CD4-positive, CD25-positive, alpha-beta regulatory T cell (primary cell): ENCODE measurements at places on chromosomes 4 and X. TPM values are rescaled to one million over a fixed set of nuclear protein-coding genes. Genes with fewer than 3 reads are reported as not detected.
A peak's percentile ranks its signal among the peaks of the same experiment; 100 is the strongest.

DNA sequence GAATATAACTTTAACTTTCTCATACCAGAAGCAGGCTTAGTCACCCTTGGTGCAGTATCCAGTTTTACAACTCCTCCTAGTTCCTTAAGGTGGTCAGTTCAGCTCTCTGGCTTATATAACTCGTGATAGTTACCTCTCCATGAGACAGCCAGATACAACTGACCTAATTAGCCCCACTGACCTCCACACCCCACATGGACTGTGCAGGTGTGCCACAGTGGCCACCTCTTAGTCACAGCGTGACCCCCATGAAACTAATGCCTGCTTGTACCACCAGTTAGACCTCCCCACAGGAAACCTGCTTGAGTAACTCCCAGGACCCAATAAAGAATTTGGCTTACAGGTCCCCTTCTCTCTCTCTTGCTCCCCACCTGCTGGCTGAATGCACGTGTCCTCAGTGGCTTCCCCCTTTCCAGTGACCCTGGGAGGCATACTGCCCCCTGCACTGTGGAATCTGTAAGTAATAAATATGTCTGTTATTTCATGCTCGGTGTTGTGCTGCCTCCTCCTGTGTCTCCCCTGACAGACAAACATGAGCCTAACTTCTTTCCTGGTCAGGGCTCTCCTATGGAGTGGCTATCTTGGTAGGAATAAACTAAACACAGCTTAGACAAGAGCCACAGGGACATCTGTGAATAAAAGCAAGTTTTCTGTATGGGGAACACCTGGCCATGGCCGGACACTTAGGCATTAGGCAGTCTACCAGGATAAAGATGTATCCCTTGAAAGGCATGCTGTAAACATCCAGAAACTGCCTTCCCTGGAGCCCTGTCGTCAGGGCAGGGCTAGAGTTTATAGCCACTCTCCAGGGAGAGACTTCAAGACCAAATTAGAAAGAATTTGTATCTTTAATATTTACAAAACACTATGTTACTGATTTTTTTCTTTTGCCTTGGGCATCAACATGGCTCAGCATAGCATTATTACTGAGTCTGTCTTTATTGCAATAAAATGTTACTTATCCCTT, 209.7 kb upstream of the BOD1L1 start:
- DNase-seq, result no peak

DNA sequence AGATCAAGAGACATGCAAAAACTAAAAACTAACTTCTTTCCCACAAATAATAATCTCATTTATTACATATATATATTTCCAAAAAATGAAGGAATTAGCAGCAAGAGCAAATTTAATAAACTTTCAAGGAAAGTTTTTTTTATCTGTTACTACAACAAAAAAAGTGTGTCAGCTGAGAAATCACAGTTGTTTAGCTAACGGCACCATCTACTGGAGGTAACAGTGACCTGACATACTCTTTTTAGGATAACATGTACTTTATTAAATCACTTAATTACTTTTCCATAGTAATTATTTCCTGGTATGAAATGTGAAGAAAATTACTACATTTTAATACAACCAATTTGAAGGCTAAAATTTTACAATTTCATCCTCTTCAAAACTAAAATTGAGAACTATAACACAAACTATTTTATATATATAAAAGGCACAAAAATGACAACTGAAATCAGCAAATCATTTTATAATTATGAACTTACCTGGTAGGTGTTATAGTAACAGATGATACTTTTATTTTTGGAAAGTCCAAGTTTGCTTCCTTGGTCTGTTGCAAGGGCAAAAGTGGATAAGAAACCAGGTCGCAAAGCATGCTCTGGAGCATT, 9.1 kb downstream of the LAMTOR3 start:
- DNase-seq, result peak; percentile 12

DNA sequence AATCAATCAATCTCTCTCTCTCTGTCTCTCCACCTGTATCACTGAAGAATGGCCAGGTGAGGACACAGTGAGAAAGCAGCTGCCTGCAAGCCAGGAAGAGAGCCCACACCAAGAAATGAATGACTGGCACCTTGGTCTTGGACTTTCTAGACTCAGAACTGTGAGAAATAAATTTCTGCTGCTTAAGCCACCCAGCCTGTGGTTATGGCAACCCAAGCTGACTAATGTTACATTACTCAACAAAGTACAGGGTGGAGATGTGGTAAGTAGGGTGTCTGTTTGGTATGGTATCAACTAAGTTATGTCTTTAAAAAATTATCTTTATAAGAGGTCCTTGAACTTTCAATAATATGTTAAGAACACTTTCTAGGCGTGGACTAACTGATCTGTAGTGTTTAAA, 159.3 kb downstream of the EPHA5 start:
- DNase-seq, result no peak

DNA sequence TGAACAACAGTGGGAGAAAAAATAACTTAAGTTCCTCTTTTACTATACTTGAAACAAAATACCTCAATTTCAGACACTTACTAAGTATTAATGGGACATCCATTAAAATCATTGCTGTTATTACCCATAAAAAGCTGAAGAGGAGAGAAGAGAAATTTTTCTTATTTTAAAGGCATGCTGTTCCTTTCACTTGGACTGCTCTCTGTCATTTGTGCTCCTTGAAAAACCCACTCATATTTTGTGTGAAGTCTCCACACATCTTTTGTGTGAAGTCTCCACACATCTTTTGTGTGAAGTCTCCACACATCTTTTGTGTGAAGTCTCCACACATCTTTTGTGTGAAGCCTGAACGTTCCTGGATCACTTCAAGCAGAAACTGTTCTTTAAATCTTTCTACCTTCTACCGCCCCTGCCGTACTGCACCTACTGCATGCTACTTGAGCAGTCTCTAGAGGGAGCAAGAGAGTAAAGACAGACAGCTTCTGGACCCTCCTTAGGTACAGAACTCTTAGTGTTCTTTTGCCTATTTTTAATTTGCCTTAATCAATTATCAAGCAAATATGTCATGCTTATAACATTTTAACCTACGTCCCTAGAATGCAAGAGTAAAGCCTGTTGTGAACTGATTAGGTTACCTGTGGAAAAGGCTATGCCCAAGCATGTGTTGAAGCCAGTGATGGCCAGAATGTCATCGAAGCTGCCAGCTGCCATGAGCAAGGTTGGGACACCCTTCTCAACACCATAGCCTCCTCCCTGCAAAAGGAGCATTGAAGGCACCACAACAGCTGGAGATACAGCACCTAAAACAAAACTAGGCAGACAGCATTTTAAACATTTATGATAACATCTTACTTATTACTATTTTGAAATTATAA, 27.1 kb upstream of the SLC9B1 start:
- peak; percentile 71 for DNase-seq

- no peak for DNase-seq
These were observed 85.9 kb upstream of the NKX1-1 start for GRCh38 chr4:1492142-1492457.

GRCh38 chr4:1746265-1746691, 25.0 kb downstream of the TACC3 start:
- peak; percentile 66 for DNase-seq

DNA sequence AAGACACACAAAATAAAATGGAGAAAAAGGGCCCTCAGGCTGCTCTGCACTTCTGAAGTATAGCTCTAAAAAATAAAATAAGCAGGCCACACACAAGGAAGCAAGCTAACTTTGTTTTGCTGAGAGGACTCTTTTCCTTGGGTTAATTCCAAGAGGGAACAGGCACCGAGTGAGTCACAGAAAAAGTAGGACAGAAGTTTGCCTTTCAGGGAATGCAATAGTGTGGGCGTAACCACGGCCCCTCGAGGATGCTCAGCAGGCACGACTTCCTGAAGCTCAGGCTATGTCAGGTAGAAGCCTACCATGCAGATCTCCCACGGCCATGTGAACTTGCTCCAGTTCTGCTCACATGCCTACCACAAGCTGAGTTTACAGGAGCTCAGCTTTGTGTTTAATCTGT, 22.1 kb downstream of the PPP1R2C start:
- DNase-seq, result no peak

GRCh38 chr4:4862665-4863482, 3.4 kb downstream of the MSX1 start:
- DNase-seq, result no peak

- DNase-seq, result no peak
These were observed 32.1 kb downstream of the TAPT1 start for GRCh38 chr4:16194214-16194613.

- DNase-seq, result no peak
These were observed 1.5 kb downstream of the BEND4 start for GRCh38 chr4:42150653-42151567.

- DNase-seq, result no peak
These were observed 37.2 kb downstream of the FRMD7 start for GRCh38 chrX:132090403-132091159.

DNA sequence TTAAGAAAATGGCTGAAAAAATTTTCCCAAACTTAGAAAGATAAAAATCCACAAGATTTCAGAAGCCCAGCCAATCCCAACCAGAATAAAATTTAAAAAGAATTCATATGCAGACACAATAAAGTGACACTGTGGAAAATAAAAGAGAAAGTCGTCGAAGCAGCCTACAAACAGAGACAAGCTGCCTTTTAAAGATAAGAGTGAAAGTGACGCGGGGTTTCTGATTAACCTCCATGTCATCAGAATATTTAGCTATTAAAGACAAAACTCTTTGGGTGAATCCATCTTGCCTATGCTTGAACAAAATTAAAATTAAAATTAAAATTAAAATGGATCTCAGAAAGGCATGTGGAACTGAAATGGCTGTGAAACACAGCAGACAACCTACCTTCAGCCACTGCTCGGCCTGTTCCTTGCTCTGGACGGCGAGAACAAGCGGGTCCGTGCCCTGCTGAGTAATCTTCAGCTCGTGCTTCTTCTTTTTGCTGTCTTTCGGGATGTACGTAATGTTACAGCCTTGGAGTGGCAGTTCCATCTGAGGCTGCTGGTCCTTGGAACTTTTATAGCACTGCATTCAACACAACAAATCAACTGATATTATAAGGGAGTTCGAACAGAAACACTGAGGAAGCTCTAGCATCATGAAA, 101.4 kb downstream of the AFAP1 start:
- DNase-seq, result no peak

- DNase-seq, result no peak
These were observed 22.1 kb downstream of the ADRA2C start for GRCh38 chr4:3788366-3788660.

- no peak for DNase-seq
These were observed 30.1 kb upstream of the TAPT1 start for GRCh38 chr4:16256343-16256742.

GRCh38 chr4:8215641-8216442, 16.8 kb downstream of the SH3TC1 start:
- no peak for DNase-seq

- no peak for DNase-seq
These were observed 31.0 kb downstream of the RAB40A start for GRCh38 chrX:103488332-103488731.

DNA sequence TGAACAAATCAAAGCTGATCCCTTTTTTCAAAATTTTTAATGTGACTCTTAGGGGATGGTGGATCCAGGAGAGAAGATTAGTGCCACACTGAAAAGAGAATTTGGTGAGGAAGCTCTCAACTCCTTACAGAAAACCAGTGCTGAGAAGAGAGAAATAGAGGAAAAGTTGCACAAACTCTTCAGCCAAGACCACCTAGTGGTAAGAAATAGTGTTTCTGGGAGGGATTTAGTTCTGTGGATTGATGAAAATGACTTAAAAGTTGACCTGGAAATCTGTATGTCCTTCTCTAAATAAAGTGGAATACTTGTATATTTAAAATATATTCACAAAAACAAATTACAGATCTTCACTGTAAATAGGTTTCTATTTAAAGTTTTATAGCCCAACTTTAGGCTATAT, 29.2 kb downstream of the NUDT9 start:
- no peak for DNase-seq

DNA sequence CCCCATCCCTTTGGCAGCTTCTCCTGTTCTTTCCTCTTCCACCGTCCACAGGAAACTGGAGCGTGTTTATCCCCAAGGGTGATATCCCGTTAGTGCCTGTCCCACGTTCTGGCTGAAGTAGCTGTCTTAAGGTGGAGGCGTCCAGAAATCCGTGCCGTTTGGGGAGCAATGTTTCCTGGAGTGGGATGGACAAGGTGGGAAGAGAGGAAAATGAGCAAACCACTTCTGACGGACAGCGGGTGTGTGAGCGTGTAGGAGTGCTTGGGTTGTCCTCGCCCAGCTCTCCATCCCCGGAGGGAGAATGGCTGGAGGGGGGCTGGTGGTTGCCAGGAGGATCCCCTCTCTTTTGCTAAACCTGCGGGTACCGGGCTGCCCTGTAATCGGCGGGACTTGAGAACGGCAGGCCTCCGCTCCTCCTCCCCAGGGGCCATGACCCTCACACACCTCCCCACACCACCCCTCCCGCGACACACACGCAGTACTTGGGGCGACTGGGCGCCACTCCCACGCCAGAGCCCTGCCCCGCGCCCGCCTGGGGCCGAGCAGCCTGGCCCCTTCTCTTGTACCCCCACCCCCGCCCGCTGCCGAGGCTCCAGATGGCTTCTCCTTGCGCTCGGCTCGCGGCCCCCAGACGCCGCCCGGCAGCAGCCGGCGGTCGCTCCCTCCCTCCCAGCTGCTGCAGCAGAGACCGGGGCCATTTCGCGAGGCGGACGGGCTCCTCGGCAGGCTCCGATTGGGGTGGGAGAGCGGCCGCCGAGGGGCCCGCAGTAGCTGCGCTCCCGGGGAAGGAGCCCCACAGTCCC, 13.9 kb upstream of the PRDM8 start:
- peak; percentile 49 for DNase-seq

DNA sequence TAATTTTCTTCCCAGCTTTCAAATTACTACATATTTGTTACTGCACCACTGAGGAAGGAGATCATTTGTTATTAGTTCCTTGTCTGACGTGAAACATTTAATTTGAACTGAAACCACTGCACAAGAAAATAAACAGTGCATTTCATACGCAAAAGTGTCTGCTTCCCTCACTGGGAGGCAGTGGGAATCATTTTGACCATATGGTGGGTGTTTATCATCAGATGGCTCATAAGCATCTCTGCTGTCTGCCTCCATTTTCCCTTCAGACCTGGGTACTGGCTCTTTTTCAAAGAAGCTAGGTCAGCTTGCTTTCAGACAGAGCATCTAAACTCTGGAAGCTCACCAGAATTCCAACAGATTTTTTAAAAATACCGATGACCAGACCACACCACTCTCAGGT, 135.2 kb downstream of the PCDH19 start:
- no peak for DNase-seq

- DNase-seq, result no peak
These were observed 60.1 kb downstream of the SH3RF1 start for GRCh38 chr4:169210504-169211118.

GRCh38 chrX:49840679-49841078, 11.6 kb downstream of the PAGE4 start:
- peak; percentile 1 for DNase-seq

TMEM35A gene
- total RNA-seq, result not detected

CENPE gene
- 17.7 TPM for total RNA-seq

NAP1L5 gene
- total RNA-seq, result 9.0 TPM

CAPN6 gene
- total RNA-seq, result not detected

GYPA gene
- total RNA-seq, result not detected

C4orf51 gene
- total RNA-seq, result not detected

PAGE4 gene
- total RNA-seq, result not detected

LONRF3 gene
- total RNA-seq, result 5.3 TPM

MAD2L1 gene
- total RNA-seq, result 6.3 TPM

CCKAR gene
- not detected for total RNA-seq

ETDB gene
- not detected for total RNA-seq

ADH1C gene
- total RNA-seq, result not detected
